Prostate gland (tissue), 2 donors: ENCODE measurements at places on chromosomes 3 and 15. TPM values are rescaled to one million over a fixed set of nuclear protein-coding genes. Genes with fewer than 3 reads are reported as not detected.

The MYO1E gene
- 66.3 TPM for total RNA-seq

The NEK11 gene
- 7.4 TPM for total RNA-seq

The FGD5 gene
- 4.5 TPM for total RNA-seq

The FAM174B gene
- 32.0 TPM for total RNA-seq

The A4GNT gene
- not detected for total RNA-seq

The RETNLB gene
- not detected for total RNA-seq

The SCAPER gene
- 38.9 TPM for total RNA-seq

The SLC9C1 gene
- total RNA-seq, result not detected

The TRIM42 gene
- total RNA-seq, result not detected

The SHC4 gene
- 0.27 TPM for total RNA-seq

The SCAP gene
- total RNA-seq, result 230 TPM

- H3K4me3 ChIP-seq, result no peak overlapping the region
- no peaks in the 10 kb centered on the region for H3K36me3 ChIP-seq
- no peaks in the 10 kb centered on the region for H3K27me3 ChIP-seq
Measured at GRCh38 chr3:7215706-7216105, 354.8 kb downstream of the GRM7 start.

GRCh38 chr3:45104715-45105711 is 41.2 kb downstream of the CDCP1 start:
- H3K27me3 ChIP-seq, result no peaks in the 10 kb centered on the region
- no peak for DNase-seq
- H3K36me3 ChIP-seq, result no peaks in the 10 kb centered on the region
- no peak overlapping the region for H3K4me3 ChIP-seq
- no peaks in the 10 kb centered on the region for H3K4me1 ChIP-seq

GRCh38 chr3:71025010-71025409 is 558.5 kb downstream of the FOXP1 start:
- H3K27me3 ChIP-seq, result no peaks in the 10 kb centered on the region
- H3K4me3 ChIP-seq, result no peak overlapping the region
- H3K4me1 ChIP-seq, result no peaks in the 10 kb centered on the region

DNA sequence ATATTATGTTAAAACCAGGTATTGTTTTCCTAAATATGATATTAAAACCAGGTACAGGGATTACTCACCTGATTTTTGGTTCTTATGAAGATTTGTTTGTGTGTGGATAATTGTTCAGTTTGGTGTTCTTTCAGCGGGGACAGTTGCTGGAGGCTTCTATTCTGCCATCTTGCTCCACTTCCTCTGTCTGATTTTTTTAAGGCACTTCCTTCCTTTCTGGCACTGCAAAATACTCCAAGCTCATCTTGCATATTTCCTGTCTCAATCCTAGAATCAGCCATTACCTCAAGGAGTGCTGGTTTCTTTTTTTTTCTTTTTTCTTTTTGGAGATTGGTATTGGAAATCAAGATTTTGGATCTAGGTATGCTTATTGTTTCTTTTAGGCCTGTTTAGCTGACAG is 229.9 kb downstream of the SV2B start:
- H3K36me3 ChIP-seq, result no peaks in the 10 kb centered on the region
- H3K27ac ChIP-seq, result no peak overlapping the region
- DNase-seq, result no peak
- no peaks in the 10 kb centered on the region for H3K4me1 ChIP-seq
- H3K27me3 ChIP-seq, result no peaks in the 10 kb centered on the region

GRCh38 chr3:21859124-21860081 is 108.4 kb upstream of the ZNF385D start:
- no peaks in the 10 kb centered on the region for H3K4me1 ChIP-seq
- H3K4me3 ChIP-seq, result no peak overlapping the region
- H3K36me3 ChIP-seq, result no peaks in the 10 kb centered on the region

GRCh38 chr15:69297642-69298353 is 914 bp upstream of the PAQR5 start:
- peaks cover 4% of the 10 kb centered on the region for H3K4me1 ChIP-seq
- no peak overlapping the region for H3K4me3 ChIP-seq
- no peak overlapping the region for H3K27ac ChIP-seq

DNA sequence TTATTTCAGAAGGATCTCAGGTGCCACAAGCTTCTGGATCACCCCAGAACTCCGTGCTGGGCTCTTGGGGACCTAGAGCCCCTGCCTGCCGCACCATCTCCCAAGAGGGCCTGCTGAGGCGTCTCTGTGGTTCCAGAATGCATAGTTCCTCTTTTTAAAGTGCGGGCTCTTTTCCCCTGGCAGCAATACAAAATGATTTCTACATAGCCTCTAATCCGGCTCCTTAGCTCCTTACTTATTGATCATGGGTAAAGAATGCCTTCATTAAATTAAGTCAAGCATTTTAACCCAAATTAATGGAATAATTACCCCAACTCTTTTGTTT is 121.9 kb downstream of the ATP10A start:
- H3K36me3 ChIP-seq, result no peaks in the 10 kb centered on the region
- no peaks in the 10 kb centered on the region for H3K27me3 ChIP-seq
- no peaks in the 10 kb centered on the region for H3K4me1 ChIP-seq
- H3K4me3 ChIP-seq, result no peak overlapping the region

GRCh38 chr15:78167227-78167888 is 18.2 kb downstream of the IDH3A start:
- no peak overlapping the region for H3K4me3 ChIP-seq
- DNase-seq, result no peak
- no peak overlapping the region for H3K27ac ChIP-seq

DNA sequence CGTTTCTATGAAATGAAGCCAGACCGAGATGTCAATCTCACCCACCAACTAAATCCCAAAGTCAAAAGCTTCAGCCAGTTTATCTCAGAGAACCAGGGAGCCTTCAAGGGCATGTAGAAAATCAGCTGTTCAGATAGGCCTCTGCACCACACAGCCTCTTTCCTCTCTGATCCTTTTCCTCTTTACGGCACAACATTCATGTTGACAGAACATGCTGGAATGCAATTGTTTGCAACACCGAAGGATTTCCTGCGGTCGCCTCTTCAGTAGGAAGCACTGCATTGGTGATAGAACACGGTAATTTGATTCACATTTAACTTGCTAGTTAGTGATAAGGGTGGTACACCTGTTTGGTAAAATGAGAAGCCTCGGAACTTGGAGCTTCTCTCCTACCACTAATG is 41.9 kb upstream of the TRA2B start:
- H3K4me1 ChIP-seq, result no peaks in the 10 kb centered on the region
- H3K4me3 ChIP-seq, result no peak overlapping the region
- DNase-seq, result no peak
- no peaks in the 10 kb centered on the region for H3K36me3 ChIP-seq
- H3K27ac ChIP-seq, result no peak overlapping the region
- H3K27me3 ChIP-seq, result no peaks in the 10 kb centered on the region

DNA sequence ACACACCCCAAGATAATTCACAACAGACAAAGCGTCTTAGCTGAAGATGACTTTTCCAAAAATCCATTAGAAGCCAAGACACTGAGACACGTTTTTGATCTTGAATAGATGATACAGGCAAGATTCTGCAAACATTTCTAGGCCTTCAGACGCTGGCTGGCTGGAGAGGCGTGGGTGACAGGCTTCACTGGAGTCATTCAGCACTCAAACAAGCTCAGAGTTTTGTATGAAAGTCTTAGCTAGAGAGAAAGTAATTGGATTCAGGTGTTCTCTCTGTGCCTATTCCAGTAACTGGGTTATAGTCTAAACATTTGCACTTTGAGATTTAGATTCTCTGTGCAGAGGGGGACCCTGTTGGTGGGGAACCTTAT is 147.7 kb upstream of the BHLHE40 start:
- H3K27ac ChIP-seq, result peak overlapping the region; percentile 46
- no peaks in the 10 kb centered on the region for H3K4me1 ChIP-seq
- H3K36me3 ChIP-seq, result no peaks in the 10 kb centered on the region

GRCh38 chr3:7328339-7328738 is 467.4 kb downstream of the GRM7 start:
- no peak for DNase-seq
- H3K27me3 ChIP-seq, result no peaks in the 10 kb centered on the region
- no peak overlapping the region for H3K4me3 ChIP-seq
- H3K27ac ChIP-seq, result no peak overlapping the region
- H3K36me3 ChIP-seq, result no peaks in the 10 kb centered on the region

DNA sequence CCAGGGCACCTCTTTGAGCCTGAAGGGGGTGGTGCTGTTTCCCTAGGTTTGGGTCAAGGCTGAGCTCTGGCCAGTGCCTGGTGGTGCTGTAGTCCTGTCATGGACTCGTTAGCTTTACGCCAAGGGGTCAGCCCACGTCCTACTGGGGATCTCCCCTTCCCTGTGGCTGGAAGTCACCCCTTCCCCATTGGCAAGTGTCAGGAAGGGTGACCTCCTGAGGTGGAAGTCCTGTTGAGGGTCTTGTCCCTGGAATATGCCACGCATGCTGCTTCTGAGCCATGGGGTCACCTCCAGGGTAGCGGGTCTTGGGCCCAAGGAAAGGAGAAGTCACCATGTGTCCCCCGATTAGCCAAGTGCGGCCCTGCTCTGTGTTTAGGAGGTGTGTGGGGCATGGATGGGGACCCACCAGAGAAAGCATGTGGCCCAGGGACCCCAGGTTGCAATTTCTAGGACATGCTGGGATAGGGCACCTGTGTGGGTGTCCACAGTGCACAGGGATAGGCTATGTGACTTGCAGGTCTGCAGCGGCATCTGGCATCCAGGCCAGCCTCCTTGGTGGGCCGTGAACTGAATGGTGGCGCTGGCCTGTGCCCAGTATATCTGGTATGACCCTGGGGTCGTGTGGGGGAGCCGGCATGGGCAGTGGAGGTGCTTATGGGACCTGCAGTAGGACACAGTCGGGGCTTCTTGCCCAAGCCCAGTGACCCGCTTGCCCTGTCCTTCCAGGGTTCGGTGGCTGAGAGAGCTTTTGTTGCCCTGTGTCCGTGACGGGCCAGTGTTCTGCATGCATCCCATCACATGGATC is 226.7 kb downstream of the SNRPN start:
- no peaks in the 10 kb centered on the region for H3K36me3 ChIP-seq
- no peaks in the 10 kb centered on the region for H3K4me1 ChIP-seq
- no peak for DNase-seq
- no peaks in the 10 kb centered on the region for H3K27me3 ChIP-seq
- H3K4me3 ChIP-seq, result no peak overlapping the region

DNA sequence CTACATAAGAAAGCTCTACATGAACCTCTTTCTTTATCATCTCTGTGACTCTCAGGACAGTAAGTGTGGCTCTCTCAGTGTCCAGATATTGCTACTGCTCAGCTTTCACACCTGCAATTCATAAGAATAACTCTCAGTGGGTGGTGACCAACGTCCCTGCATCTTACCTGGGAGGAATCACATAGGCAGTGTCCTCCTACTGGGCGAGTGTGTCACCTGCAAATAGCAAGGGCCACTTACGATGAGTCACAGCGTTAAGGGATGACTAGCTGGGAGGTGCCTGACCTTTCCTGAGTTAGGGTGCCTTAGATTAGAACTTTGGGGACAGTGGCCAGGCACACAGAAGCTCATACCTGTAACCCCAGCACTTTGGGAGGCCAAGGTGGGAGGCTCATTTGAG is 90.8 kb upstream of the C3orf80 start:
- no peak overlapping the region for H3K27ac ChIP-seq
- no peaks in the 10 kb centered on the region for H3K4me1 ChIP-seq
- H3K36me3 ChIP-seq, result no peaks in the 10 kb centered on the region
- H3K4me3 ChIP-seq, result no peak overlapping the region
- no peak for DNase-seq

DNA sequence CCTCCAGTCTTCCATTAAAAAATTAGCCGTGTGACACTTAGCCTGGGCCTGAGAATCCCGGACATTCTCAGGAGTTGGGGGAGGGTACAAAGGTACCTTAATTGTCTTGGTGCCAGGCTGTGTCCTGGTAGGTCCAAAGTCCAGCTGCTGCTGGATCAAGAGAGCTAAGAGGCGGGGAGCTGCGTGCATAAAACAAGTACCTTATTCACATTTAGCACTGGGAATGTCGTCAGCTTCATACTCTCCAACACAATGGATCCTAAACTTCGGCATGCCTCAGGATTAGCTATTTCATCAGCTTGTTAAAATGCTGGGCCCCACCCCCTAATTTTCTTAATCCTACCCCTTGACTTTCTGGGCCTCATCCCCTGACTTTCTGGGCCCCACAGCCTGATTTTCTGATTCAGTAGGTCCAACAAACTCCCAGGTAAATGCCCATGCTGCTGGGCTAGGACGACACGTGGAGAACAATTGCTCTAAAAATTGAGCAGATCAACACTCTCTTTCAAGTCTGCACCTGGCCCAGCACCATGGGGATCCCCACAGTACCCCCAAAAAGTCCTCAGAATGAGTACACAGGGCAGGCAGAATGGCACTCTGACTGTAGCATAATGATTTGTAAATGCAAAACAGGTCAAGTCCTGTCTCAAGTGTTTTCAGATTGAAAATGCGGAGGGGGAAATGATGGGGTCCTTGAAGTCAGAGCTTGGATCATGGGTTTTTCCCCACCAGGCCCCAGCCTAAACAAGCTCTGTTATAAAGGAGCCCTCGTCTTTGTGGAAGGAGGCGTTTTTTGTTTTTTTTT is 5.6 kb upstream of the AEN start:
- H3K4me3 ChIP-seq, result no peak overlapping the region
- H3K4me1 ChIP-seq, result no peaks in the 10 kb centered on the region
- H3K36me3 ChIP-seq, result no peaks in the 10 kb centered on the region
- no peak overlapping the region for H3K27ac ChIP-seq
- H3K27me3 ChIP-seq, result no peaks in the 10 kb centered on the region
- no peak for DNase-seq

DNA sequence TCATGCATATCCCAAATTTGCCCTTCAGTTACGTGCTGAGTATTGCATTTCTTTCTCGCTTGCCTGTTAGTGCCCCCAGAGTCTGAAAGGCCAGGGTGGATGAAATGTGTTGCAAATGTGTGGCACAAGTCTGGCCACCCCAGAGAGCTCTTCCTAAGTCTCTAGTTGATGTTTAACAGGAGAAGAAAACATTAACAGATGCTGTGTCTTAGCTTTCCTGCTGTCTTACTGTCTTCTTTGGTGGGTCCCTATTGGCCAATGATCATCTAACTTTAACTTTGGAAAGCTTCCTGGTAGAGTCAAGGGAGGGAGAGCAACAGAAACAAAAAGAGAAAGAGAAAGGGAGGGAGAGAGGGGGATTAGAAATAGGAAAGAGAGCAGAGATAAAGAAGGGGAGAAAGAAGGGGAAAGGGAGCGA is 76.7 kb upstream of the P3H2 start:
- H3K4me3 ChIP-seq, result no peak overlapping the region
- H3K36me3 ChIP-seq, result no peaks in the 10 kb centered on the region
- no peaks in the 10 kb centered on the region for H3K27me3 ChIP-seq
- DNase-seq, result no peak
- no peaks in the 10 kb centered on the region for H3K4me1 ChIP-seq

GRCh38 chr15:42082823-42083604 is 11.3 kb downstream of the PLA2G4D start:
- no peaks in the 10 kb centered on the region for H3K27me3 ChIP-seq
- no peaks in the 10 kb centered on the region for H3K4me1 ChIP-seq
- no peak overlapping the region for H3K4me3 ChIP-seq
- H3K27ac ChIP-seq, result no peak overlapping the region
- H3K36me3 ChIP-seq, result no peaks in the 10 kb centered on the region

- H3K4me1 ChIP-seq, result no peaks in the 10 kb centered on the region
- H3K27ac ChIP-seq, result no peak overlapping the region
- H3K27me3 ChIP-seq, result no peaks in the 10 kb centered on the region
Measured at GRCh38 chr3:157390713-157391515, 45.7 kb upstream of the PTX3 start.

- H3K4me3 ChIP-seq, result no peak overlapping the region
- H3K36me3 ChIP-seq, result no peaks in the 10 kb centered on the region
- no peaks in the 10 kb centered on the region for H3K4me1 ChIP-seq
- no peaks in the 10 kb centered on the region for H3K27me3 ChIP-seq
Measured at GRCh38 chr3:174219738-174220137, 639.4 kb upstream of the NAALADL2 start.

GRCh38 chr3:162367429-162368260 is 871.0 kb downstream of the OTOL1 start:
- no peaks in the 10 kb centered on the region for H3K27me3 ChIP-seq
- H3K36me3 ChIP-seq, result no peaks in the 10 kb centered on the region
- H3K27ac ChIP-seq, result no peak overlapping the region
- no peaks in the 10 kb centered on the region for H3K4me1 ChIP-seq
- DNase-seq, result no peak
- H3K4me3 ChIP-seq, result no peak overlapping the region
